ENCODE measurements at places on chromosomes 1 and 21.

DNA sequence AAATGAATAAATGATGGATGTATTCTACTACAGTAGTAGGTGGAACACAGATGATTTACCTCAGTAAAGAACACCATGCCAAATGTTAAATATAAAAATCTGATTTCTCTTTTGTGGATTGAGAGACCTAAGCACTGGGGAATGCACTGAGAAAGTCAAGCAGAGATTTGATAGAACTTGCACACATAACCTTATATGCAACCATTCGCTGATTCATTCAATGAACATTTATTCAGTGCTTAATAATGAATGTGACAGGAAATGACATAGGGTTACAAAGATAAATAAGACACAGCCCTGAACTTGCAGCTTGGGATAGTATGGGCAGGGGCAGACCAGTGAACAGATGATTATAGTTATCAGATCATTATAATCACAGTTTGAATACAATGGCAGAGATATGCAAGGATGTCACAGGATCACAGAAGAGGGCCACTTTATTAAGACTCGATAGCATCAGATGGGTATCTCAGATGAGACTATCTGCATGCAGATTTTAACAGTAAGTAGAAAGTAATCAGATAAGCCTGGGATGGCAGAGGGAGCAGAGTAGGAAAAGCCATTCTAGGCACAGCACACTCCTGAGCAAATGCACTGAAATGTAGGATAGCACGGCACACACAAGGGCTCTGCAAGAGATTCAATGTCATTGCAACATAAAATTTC lies 169.4 kb downstream of the ASTN1 start:
- peak; percentile 25 for DNase-seq

DNA sequence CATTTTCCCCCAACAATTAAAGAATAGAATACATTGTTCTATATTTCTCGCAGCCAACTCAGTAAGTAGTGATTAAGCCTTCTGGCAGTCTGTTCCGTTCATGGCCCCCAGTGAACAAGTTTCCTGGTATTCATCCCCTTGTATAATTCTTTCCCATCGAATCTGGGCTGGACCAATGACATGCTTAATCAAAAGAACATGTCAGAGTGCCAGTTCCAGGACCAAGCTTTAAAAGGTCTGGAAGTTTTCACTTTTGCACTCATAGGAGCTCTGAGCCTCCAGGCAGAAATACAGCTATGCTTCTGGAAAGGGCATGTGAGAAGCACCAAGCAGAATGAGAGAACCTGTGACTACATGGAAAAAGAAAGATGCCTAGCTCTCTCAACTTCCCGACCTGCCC lies 22.5 kb upstream of the DPYD start:
- DNase-seq, result peak; percentile 66

GRCh38 chr1:78274814-78275213 lies 216.0 kb upstream of the PTGFR start:
- peak; percentile 47 for DNase-seq

DNA sequence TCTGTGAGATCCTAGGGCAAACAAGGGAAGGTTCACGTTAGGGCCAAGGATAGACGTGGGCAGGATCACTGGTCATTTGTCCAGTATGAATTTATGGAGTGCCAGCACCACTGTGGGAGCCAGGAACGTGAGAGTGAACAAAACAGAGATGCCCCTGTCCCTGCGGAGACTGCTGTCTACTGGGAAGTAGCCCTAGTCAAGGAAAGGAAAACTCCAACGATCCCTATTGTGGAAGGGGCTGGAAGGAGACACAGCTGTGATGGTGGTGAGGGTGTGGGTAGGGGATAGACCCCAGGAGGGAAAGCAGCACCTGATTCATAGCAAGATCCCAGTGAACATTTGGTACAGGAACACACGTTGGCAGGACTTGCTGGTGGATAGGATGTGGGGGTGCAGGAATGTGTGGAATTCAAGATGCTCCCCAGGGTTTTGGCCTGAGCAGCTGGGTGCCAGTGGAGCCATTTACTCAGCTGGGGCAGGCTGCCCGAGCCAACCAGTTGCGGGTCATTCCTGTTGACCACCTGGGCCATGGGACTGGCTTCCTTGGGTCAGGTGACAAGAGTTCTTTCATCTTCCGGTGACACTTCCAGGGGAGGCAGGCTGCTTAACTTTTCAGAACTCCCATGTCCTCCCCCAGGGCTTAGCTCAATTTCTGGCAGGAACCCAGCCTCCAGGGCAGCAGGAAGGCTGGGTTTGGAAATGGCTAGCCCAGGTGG lies 1.2 kb upstream of the ATP13A2 start:
- peak; percentile 25 for DNase-seq

Data from fibroblast of pulmonary artery (primary cell).